ENCODE measurements at places on chromosomes 3 and 15. TPM values are rescaled to one million over a fixed set of nuclear protein-coding genes. Genes with fewer than 3 reads are reported as not detected.

- DNase-seq, result no peak
Observed at GRCh38 chr3:50642382-50642781, 25.4 kb downstream of the MAPKAPK3 start.

GRCh38 chr3:189966843-189967242, 153.9 kb downstream of the P3H2 start:
- no peak for DNase-seq

ABHD10 gene
- polyA plus RNA-seq, result 24.1 TPM

DNA sequence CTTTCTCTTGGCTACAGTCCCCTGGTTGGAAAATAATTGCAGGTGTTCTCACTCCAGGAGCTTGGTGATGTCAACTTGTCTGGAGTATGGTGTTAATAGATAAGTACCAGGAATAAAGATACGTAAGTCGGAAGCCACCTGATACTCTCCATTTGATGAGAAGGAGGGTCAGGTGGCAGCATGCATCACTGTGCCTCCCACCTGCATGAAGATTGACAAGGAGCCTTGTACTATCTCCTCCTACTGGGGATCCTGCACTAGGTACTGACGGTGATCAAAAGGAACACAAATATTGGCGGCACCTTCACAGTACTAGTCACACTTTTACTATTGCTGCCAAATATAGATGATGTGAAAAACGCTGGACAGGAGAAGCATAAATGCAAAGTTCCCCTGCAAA, 32.6 kb upstream of the GABRB3 start:
- no peak for DNase-seq

- no peak for DNase-seq
Observed at GRCh38 chr3:149369991-149370866, 7.2 kb downstream of the TM4SF1 start.

Measured in muscle of leg (tissue), 16 donors.